ENCODE measurements at places on chromosomes 5 and 9.

GRCh38 chr5:147578228-147579024 is 68.6 kb upstream of the DPYSL3 start:
- no peak for DNase-seq

DNA sequence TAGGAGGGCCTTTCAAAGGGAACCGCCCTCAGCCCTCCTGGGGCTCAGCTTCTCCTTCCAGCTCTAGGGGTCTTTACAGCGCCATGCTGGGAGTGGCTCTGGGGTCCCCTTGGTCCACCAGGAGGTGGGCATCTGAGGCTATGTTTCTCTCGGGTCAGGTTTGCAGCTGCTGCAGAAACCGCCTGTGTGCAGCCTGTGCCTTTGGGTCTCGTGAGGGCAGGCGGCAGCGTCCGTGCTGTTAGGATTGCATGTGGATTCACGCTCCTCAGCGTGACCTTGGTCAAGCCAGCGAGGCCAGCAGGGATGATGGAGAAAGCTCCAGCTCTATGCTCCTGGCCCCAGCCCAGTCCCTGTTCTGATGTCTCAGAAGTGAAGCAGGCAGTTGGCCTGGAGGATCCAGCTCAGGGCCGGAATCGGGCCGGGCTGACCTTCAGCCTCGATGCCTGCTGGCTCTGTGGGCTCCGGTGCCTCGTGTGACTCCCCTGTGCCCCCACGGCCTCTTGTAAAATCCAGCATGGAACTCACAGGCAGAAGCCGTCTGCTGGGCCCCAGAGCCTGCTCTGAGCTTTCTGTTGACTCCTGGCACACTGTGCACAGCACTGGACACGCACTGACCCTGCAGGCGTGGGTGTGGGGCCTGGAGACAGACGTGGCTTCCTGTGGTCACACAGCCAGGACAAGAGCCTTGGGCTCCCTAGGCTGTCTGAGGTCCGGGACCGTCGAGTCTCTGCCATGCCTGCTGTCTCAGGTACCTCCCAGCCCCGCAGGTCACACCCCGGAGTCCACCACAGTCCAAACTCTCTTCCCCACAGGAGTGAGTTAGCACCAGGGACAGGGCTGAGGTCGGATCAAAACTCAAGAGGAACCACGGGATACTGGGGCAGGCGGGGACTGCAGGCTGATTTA is 54.3 kb downstream of the TRIP13 start:
- DNase-seq = no peak

DNA sequence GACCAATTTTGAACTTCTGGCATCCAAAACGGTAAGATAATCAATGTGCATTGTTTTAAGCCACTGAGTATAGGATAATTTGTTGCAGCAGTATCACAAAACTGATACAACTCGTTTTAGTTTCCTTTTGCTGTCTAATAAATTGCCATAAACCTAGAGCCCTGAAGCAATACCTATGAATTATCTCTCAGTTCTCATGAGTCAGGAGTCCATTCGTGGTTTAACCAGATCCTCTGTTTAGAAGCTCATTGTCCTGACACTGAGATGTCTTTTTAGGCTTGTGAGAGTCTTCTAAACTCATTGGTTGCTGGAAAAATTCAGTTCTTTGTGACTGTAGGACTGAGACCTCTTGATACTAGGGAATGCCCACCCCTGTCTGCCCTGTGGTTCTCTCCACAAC is 262.9 kb downstream of the SEMA5A start:
- no peak for DNase-seq

GRCh38 chr5:32504329-32504988 is 59.9 kb upstream of the ZFR start:
- no peak for DNase-seq

DNA sequence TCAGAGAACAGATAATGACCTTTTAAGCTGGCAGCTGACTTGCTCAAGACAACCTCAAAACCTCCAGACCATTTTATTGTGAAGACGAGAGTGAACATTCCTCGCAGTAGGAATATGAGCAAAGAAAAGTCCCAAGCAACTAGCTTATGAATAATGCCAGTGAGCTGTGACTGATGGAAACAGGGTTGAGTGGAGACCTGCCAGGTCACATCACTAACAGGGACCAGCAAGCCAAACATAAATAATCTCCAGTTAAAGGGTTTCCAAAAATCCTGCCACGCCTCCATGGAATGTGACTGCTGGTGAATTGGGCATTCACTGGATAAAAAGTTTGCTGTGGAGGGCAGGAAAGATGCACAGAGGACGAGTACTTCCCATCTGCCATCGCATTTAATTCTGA is 185.4 kb downstream of the CRB2 start:
- no peak for DNase-seq

All from T-cell (primary cell).